Progenitor cell of endocrine pancreas (in vitro differentiated cells): ENCODE measurements at places on chromosomes 7 and 10. TPM values are rescaled to one million over a fixed set of nuclear protein-coding genes. Genes with fewer than 3 reads are reported as not detected.

GRCh38 chr10:103539751-103540150, 46.2 kb downstream of the NEURL1 start:
- DNase-seq = no peak

DNA sequence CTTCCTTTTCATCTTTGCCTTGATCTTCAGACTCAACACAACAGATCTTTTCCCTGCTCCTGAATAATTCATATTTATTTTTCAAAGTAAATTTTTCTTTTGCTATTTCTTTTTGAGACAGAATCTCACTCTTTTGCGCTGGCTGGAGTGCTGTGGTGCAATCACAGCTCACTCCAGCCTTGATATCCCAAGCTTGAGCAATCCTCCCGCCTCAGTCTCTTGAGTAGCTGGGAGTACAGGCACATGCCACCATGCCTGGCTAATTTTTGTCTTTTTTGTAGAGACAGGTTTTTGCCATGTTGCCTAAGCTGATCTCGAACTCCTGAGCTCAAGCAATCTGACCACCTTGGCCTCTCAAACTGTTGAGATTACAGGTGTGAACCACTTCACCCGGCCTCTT, 9.2 kb downstream of the RTKN2 start:
- no peak for DNase-seq

GRCh38 chr10:95782318-95782717, 26.4 kb downstream of the ENTPD1 start:
- no peak for DNase-seq

- DNase-seq = no peak
Observed at GRCh38 chr7:142445019-142445686, 187.3 kb upstream of the PRSS58 start.

Gene ACBD7
- 10.5 and 10.7 TPM in 2 replicates for total RNA-seq

Gene USP54
- total RNA-seq = 79.0 and 83.8 TPM in 2 replicates
